Neural progenitor cell (in vitro differentiated cells): ENCODE measurements at places on chromosomes 12 and 14.

DNA sequence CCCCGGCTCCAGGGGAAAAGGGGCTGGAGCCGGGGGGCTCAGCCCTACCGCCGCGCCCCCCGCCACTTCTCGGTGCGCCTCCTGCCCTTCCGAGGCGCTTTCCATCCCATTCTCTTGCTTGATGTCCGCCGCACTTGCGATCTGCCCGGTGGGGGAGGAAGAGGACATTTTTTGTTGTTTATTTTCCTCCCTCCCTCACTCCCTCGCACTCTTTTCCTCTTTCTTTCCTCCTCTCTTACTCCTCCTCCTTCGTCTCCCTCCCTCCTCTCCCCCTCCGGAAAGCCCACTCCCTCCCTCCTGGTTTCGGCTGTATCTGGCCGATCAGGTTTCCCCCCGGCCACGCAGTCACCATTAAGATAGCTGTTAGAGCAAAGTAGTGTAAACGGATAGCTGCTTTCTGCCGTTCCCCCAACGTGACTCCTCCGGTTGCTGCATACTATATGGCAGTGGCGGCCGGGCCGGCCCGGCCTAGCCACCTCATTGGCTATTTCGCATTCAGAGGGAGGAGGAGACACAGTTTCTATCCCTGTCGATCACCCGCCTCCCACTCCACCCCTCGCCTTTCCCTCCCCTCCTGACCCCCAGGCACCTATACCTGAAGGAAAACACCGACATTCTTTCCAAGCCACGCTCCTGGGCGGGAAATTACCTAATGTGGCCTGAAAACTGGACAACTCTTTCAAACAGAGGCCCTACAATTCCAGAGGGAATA is at the start of gene SIX4:
Gene SIX4, minus strand, starts transcription at position 445 of the 712 bp plus-strand sequence. Its CDS starts 277 bp downstream, at position 168.
- peak; percentile 92 for DNase-seq

- DNase-seq, result peak; percentile 28
Observed at GRCh38 chr12:700016-700415, 36.8 kb upstream of the NINJ2 start.

GRCh38 chr14:64218344-64219240 is 75.6 kb downstream of the ESR2 start:
- no peak for DNase-seq

GRCh38 chr12:2608608-2608945 is 186.2 kb upstream of the FKBP4 start:
- no peak for DNase-seq

DNA sequence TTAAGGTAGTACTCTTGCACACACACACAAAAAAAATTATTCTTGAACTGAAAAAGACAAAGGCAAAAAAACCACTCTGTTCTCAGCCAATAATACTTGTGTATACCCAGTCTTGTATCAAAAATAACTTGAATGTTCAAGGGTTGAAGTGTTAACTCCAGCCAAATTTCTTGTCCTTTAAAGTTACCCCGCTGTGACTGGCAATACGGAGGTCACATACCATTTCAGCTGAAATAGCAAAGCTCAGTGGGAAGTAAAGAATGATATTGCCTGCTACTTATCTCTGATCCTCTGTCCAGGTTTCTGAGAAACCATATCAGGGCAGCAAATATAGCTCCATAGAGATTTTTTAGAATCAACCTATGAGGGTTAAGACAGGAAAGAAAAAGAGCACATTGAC is 167.4 kb downstream of the C12orf50 start:
- DNase-seq, result peak; percentile 15

DNA sequence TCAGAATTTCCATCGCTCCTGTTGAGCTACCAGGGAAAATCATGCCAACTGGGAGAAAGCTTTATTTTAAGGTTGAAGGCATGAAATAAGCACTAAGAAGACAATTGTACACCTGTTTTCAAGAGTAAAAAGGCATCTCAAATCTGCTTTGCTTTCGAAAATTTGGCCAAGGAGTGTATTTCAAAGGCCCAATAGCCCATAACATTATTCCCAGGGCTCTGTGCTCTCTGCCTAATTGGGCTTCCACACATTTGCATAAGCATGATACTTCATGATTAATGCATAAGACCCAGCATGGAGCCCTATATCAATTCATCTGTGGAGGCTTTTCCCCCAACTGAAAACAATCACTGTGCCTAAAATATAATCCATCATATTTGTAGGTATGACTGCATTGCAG is 258.5 kb downstream of the NOVA1 start:
- no peak for DNase-seq

- no peak for DNase-seq
Observed at GRCh38 chr14:71116568-71117122, 209.4 kb downstream of the PCNX1 start.
